Glutamatergic neuron (in vitro differentiated cells): ENCODE measurements at places on chromosomes 2 and 18. TPM values are rescaled to one million over a fixed set of nuclear protein-coding genes. Genes with fewer than 3 reads are reported as not detected.

GRCh38 chr18:58937071-58937886, 72.6 kb downstream of the ZNF532 start:
- H3K36me3 ChIP-seq: peaks cover 20% of the 10 kb centered on the region
- H3K27ac ChIP-seq: peak overlapping the region; percentile 0
- peaks cover 34% of the 10 kb centered on the region for H3K4me1 ChIP-seq

Gene DUSP2
- total RNA-seq: 0.34 TPM

DNA sequence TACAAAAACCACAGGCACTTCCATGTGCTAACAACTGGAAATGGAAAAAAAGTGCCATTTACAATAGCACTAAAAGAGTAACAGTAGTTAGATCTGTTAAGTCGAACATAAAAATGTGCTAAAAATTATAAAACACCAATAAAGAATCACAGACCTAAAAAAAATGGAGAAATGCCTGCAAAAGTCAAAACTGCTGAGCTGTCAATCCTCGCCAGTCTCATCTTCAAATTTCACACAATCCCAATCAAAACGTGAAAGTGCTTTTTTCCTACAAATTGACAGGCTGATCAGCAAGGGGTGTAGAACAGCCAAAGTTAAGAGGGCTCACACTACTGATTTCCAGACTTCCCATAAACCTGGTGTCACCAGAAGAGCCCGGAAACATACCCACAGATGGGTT, 53.2 kb downstream of the ANO7 start:
- no peaks in the 10 kb centered on the region for H3K4me1 ChIP-seq
- H3K27ac ChIP-seq: no peak overlapping the region
- peaks cover 3% of the 10 kb centered on the region for H3K27me3 ChIP-seq

Gene IKZF2
- total RNA-seq: 1.8 TPM

DNA sequence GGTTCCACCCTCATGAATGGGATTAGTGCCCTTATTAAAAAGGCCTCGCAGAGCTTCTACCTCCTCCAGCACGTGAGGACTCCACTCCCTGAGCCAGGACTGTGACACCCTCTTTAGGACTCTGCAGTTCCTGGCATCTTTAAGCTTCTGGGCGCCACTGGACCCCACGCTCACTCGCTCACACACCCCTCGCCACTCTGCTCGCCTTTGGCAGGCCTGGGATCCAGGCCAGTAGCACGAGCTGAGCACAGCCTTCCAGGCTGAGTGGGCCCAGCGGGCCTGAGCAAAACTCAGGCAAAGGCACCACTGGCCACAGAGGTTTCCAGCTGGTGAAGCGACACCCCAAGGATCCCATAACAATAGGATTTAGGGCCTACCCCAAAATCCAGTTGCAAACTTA, 107.9 kb upstream of the GPC1 start:
- H3K27ac ChIP-seq: no peak overlapping the region
- H3K4me1 ChIP-seq: peaks cover 2% of the 10 kb centered on the region
- no peak overlapping the region for H3K4me3 ChIP-seq
- no peaks in the 10 kb centered on the region for H3K27me3 ChIP-seq
- DNase-seq: no peak
- peaks cover 22% of the 10 kb centered on the region for H3K36me3 ChIP-seq
